ENCODE measurements at places on chromosomes 3 and 15. TPM values are rescaled to one million over a fixed set of nuclear protein-coding genes. Genes with fewer than 3 reads are reported as not detected.

Gene WDR93
- total RNA-seq = not detected

Gene REC114
- total RNA-seq = not detected

Gene CASR
- total RNA-seq = not detected

Gene COLQ
- 0.40 TPM for total RNA-seq

Gene OXTR
- 0.16 TPM for total RNA-seq

Gene TIGIT
- total RNA-seq = 0.08 TPM

Gene CPLX3
- not detected for total RNA-seq

Gene PATL2
- total RNA-seq = 1.2 TPM

Gene CLDN1
- 40.3 TPM for total RNA-seq

Gene SLC6A20
- 0.16 TPM for total RNA-seq

Gene ROPN1
- not detected for total RNA-seq

Gene CDCP1
- total RNA-seq = 85.6 TPM

Gene UPK1B
- total RNA-seq = 0.96 TPM

Gene CKMT1A
- total RNA-seq = 63.2 TPM

Gene QARS1
- total RNA-seq = 252 TPM

Gene C3orf20
- 0.24 TPM for total RNA-seq

Gene LRTM1
- not detected for total RNA-seq

Gene TRH
- not detected for total RNA-seq

Gene BRPF1
- 11.9 TPM for total RNA-seq

Gene PLAAT1
- 7.4 TPM for total RNA-seq

Gene NUP210
- 14.9 TPM for total RNA-seq

Gene KLHL40
- total RNA-seq = not detected
